ENCODE measurements at places on chromosomes 2 and 18.
A peak's percentile ranks its signal among the peaks of the same experiment; 100 is the strongest.

- no peak for DNase-seq
Observed at GRCh38 chr18:50155406-50155805, 39.5 kb downstream of the MYO5B start.

- DNase-seq: no peak
Observed at GRCh38 chr2:160974803-160975202, 185.4 kb upstream of the TANK start.

DNA sequence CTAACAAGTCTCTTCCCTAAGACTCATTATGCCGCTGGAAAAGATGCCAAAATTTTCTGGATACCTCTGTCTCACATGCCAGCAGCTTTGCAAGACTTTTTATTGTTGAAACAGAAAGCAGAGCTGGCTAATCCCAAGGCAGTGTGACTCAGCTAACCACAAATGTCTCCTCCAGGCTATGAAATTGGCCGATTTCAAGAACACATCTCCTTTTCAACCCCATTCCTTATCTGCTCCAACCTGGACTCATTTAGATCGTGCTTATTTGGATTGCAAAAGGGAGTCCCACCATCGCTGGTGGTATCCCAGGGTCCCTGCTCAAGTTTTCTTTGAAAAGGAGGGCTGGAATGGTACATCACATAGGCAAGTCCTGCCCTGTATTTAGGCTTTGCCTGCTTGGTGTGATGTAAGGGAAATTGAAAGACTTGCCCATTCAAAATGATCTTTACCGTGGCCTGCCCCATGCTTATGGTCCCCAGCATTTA lies 26.3 kb downstream of the DHRS9 start:
- peak; percentile 71 for DNase-seq

DNA sequence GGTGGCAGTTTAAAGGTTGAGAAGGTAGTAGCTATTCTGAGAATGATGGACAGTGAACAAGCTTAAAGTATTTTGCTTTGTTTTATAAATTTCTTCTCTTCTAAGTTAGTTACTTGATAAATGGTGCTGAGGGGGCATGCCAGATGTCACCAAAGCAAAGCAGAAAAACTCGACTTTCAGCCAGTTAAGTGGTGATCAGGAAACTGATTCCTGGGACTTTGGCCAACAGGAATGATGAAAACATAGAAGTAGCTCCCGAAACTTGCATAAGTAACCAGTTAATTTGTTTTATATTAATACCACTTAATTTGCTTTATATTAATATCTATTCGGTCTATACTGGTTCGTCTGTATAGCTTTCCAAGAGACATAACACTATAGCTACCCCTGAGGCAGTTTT lies 82.6 kb downstream of the FANCL start:
- no peak for DNase-seq

GRCh38 chr2:65456064-65456463 lies 23.7 kb upstream of the SPRED2 start:
- no peak for DNase-seq

- DNase-seq: no peak
Observed at GRCh38 chr18:78406743-78407465, 572.7 kb upstream of the SALL3 start.

GRCh38 chr2:33277002-33277426 lies 199.4 kb upstream of the RASGRP3 start:
- DNase-seq: no peak

- no peak for DNase-seq
Observed at GRCh38 chr2:197122821-197123220, 187.8 kb downstream of the ANKRD44 start.

- DNase-seq: no peak
Observed at GRCh38 chr2:191892391-191892790, 45.5 kb upstream of the CAVIN2 start.

GRCh38 chr18:9210966-9211365 lies 74.4 kb downstream of the ANKRD12 start:
- DNase-seq: no peak

GRCh38 chr2:69067866-69068265 lies 54.9 kb downstream of the ANTXR1 start:
- DNase-seq: no peak

GRCh38 chr2:220078439-220078838 lies 451.0 kb downstream of the SLC4A3 start:
- no peak for DNase-seq

DNA sequence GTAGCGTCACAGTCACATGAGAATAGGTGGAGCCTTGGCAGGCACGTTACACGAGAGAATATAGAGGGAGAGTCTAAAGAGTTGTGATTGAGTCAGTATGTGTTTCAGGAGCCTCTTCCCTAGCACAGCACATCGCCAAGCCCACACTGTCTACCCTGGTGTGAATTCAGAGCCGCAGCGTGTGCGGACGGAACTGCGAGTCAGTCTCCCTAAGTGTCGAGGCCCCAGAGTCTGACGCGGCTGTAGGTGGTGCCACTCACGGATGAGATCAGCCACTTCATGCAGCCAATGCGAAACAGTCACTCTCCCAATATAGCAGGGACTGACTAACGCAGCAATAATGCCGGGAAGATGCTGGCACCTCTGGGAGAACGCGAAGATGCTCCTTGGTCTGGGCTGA lies 587.3 kb upstream of the ID2 start:
- no peak for DNase-seq

- no peak for DNase-seq
Observed at GRCh38 chr2:26556309-26557243, 78.7 kb upstream of the OTOF start.

DNA sequence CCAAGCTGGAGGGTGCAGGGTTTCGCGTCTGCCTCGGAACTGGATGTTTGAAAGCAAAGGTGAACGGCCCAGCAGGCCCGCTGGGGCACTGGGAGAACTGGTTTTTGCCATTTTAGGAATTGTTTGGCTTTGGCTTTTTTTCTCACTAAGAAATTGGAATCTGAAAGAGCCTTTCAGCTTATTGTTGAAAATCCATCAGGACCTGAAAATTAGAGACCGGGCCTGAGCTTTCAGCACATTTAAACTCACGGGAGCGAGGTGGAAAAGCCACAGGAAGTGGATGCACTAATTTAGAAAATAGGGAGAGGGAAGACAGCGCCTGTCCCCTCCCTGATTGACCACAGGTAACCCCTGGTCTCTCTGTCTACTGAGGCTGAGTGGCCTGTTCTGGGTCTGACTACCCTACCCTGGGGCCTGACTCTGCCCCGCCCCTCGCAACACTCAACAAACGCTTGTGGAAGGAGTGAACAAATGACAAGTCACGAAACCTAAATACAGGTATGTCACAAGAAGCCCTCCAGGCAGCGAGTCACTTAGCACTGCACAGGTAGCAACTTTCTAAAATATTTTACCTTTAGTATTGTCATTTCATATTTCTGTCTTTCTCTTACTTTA lies 100.3 kb upstream of the MBOAT2 start:
- no peak for DNase-seq

- no peak for DNase-seq
Observed at GRCh38 chr2:1236606-1237005, 176.7 kb upstream of the TPO start.

DNA sequence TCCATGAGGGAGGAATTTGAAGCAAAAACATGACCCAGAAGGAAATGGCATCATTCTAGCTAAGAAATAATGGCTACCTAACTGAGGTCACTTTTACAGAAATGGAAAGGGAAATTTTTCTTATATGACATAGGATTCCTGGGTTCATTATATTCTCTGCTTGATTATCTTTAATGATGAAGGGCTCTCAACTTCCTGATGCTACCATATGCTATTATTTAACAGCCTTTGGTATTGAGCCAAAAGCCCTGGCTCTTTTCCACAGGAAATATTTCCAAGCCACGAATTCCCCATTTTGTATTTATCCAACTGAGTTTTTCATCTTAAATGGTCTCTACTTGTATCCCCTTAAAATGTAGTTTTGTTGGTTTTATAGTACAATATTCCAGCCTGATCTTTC lies 63.2 kb upstream of the NPAS2 start:
- DNase-seq: no peak

GRCh38 chr18:60452421-60452820 lies 79.8 kb upstream of the MC4R start:
- DNase-seq: no peak

GRCh38 chr18:64589000-64589399 lies 440.1 kb upstream of the LINC00305 start:
- no peak for DNase-seq

DNA sequence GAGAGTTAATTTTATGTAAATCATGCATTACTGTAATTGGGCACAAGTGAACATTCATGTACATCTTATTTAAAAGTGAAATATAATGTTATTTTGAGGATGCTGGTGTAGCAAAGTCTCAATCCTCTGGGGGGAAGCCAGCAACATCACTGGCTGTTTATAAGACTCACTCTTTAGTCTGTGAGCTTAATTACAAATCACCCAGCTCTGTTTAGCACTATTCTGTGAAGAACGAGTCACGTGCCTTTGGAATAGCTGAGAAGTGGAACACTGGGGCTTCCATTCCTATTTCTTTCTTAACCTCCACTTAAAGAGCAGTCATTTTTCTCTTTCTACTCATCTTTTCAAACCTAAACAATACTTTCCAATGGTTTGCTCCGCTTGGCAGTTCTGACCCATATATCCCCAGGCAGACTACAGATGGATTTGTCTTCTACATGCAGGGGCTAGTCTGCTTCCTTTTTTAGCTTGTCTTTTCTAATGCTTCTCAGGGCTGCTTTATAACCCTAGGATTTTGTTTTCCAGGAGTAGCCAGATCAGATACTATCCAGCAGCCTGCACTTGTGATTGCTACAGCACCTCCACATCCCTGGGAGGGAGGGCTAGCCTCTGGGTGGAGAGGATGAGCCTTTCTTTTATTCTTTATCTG lies 95.3 kb upstream of the CAVIN2 start:
- no peak for DNase-seq

GRCh38 chr18:52553441-52553840 lies 213.4 kb downstream of the DCC start:
- DNase-seq: no peak

GRCh38 chr2:241978670-241979069 lies 109.1 kb downstream of the RTP5 start:
- DNase-seq: no peak

DNA sequence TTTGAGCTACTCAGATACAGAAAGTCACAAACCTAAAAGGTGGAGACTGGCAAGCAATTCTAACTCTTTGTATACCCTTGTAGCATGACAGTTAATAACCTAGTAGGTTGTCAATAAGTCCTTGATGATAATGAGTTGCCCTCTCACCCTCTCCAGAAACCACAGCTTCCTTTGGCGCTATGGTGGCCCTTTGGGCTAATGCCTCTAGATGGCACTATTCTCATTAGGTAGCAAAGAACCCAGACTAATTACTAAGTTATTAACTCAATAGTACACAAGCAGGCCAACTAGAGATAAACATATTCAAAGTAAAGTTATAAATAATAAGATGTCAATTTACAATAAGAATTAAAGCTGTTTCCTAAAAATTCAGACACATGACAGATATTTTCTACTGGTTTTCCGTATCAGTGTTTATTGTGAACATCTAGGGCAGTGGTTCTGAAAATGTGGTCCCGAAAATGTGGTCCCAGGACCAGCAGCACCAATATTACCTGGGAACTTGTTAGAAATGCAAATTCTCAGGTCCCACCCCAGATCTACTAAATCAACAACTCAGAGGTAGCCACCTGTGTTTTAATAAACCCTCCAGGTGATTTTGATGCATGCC lies 41.1 kb downstream of the LDAH start:
- peak; percentile 65 for DNase-seq

- peak; percentile 20 for DNase-seq
Observed at GRCh38 chr2:168738062-168738461, 64.4 kb upstream of the NOSTRIN start.

GRCh38 chr18:48136827-48137373 lies 206.4 kb upstream of the SMAD2 start:
- no peak for DNase-seq

DNA sequence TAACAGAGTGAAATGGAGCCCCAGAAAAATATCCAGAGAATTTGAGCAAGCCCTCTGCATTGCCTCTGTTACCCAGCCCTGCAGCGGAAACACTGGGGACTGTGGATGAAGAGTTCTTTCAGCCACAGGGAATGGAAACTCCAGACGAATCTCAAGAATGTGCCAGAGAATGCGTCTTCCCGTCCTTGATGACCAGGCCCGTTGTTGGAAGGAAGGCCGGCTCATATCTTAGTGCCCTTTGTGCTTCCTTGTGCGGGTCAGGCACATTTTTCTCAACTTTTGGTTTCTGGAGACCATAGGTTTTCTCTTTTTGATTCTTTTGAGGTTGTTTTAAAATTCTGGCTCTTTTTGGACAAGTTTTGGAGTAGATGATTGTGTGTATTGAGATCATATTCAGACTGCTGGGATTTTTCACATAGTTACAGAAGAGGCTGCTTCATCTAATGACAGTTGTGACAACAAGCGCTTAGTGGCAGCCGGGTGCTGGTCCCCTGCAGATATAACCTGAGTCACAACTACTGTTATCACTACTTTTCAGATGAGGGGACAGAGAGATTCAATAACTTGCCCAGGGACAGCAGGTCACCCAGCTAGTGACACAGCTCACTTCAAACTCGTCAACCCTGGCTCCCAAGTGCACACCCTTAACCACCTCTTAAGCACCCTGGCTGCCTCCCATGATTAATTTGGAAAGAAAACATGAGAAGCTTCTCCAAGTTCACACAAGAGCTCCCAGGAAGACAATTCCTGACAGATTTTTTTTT lies 15.7 kb downstream of the MAL start:
- DNase-seq: no peak

GRCh38 chr2:62382757-62383156 lies 123.2 kb downstream of the TMEM17 start:
- DNase-seq: no peak

DNA sequence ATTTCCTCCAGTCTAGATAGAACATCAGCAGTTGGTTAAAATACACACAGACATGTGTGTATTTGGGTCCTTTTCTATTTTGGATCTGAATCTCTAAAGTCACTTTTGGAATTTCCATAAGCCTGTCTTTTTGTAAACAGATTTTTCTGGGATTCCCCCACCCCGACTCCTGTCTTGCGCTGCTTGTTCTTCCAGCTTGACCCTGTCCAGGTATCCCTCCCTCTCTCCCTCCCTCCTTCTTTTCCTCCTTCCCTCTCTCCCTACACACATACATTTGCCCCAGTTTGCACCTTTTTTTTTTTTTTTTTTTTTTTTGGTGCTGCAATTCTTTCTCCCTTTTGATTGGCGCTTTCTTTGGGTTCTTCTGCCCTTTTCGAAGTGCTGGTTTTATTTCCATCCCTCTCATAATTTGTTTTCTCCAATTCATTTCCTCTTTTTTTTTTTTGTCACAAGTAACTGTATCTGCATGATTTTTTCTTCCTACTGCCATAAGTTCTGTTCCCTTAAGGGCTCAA lies 114.8 kb upstream of the SERTAD2 start:
- DNase-seq: no peak
